ENCODE measurements at places on chromosomes 11 and 22.

DNA sequence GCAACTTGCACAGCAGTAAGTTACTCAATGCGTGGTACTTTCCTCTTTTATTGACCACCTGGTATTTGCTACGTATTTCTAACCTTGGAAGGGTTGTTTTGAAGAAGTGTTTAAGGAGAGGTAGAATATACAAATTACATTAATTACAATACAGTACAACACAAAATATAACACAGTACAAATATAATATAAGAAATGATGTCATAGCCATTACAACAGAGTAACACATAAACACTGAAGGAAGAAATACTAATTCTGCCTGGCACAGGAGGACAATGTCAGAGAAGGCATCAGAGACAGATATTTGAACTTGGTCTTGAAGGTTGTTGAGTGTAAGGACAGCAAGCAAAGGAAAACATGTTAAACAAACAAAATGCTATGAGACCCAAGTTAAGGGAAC is 25.6 kb downstream of the PAK1 start:
- no peak for DNase-seq

GRCh38 chr11:64546600-64546999 is 44.4 kb upstream of the SLC22A12 start:
- DNase-seq = no peak

DNA sequence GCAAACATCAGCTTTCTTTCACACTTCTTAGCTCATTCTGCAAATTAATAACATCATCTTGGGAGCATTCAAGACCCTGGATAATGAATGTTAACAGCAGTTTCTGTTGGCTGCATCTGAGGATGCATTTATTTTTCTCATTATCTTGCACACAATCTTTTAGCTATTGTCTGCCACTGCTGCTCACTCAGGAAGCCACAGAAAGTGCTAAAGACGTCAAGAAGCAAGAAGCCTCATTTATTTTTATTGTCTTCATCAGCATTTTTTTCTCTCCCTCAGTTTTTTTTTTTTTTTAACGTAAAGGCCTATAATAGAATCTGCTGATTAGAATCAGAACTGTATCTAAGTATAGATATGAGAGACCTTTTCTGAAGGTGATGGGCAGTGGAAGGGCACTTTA is 1339.4 kb downstream of the FAM181B start:
- DNase-seq = no peak

DNA sequence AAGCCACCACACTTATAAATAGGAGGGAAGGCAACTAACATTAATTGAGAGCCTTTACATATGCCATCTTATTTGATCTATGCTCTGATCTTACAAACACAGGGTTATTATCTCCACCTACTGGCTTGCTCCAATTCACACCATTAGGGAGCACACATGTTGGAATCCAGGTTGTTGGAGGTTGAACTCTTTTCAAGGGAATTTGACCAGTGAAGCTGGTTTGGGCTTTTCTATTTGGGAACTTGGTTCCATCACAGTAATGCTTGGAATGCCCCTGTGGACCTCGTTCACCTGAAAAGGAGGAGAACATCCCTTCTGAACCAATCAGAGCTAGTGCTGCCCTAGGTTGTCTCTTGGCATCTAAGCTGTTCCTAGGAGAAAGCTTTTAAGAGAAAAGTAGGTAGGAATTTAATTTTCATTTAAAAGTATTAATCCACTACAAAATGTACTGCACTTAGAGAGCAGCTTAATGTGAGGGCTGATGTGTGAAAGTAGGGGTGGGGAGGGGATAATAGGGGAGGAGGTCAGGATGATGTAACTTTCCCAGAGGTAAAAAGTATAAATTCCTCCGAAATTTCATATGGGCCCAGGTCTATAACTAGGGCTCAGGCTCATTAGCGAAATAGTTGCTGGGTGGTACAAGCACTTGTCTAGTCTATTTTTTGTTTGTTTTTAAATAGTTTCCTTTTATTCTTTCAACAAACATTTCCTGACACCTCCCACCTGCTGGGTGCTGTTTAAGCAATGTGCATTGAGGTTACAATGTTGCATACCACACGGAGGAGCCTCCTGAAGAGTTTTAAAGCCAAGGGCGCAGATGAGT is 7.6 kb upstream of the MICAL2 start:
- DNase-seq = no peak

GRCh38 chr22:29811377-29811776 is 26.7 kb downstream of the ASCC2 start:
- peak; percentile 75 for DNase-seq

- no peak for DNase-seq
Measured at GRCh38 chr11:787084-787675, 2.7 kb downstream of the CEND1 start.

- DNase-seq = no peak
Measured at GRCh38 chr11:85385547-85385946, 241.6 kb downstream of the DLG2 start.

DNA sequence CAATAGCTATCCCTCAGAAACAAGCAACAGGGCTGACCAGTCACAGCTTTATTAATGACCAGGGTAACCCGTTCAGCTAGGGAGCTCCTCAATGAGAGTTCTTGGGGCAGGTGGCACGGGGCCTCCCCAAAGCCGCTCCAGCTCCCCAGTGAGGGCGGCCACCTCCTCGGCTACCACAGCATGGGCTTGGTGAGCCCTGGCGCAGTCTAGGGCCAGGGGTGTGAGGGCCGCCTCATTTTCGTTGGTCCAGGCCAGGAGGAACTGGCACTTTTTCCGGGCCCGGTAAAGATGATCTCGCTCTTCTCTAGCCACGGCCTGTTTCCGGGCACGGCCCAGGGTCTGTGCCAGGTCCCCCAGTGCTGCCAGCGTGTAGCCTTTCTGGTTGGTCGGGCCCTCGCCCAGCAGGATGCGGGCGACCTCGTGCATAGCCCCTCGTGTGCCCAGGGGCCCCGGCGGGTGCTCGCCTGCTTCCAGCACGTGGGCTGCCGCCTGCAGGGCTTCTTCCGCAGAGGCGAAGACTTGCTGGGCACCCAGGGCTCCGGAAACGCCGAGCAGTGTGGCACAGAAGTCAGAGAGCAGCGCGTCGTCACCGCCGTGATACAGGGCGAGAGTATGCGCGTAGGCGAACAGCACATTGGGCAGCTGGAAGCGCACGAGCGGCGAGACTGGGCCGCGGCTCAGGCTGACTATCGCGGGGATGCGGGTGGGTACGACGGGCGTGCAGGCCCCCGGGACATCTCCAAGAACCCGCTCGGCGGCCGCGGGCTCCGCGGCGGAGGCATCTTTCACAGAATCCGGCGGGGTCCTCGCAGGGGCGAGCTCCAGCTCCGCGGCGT is 913 bp downstream of the ZNHIT2 start:
- DNase-seq = peak; percentile 79

DNA sequence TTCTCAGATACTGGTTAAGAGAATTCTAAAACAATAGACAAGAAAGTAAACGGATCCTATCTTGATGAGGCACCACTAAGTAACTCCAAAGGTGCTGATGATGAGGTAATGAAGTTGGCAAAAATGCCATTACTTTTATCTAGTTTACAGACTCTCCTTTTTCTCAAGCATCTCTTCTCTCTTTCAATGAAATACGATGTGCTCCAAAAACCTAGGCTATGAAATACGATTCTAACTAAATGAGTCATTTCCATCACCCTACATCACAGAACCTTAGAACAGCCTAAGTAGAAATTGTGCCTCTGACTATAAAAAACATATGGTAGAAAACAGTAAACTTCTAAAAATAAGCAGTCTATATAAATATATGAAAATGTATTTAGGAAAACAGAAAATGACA is 58.9 kb upstream of the ARHGAP32 start:
- no peak for DNase-seq

DNA sequence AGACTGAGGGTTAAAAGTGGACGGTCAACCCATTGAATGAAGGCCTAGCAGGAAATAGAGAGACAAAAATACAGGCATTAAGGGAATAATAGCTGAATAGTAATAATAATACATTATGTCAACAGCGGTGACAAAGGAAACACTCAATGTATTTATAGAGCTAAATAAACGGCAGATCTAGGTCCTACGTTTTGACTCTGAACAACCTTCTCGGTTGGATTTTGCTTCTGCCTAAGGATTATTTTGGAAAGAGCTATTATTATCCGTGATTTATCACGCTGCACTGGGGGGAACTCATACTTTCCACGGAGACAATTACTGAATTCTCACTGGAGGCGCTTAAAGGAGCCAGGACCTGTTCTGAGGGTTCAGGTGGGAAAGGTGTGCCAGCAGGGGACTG is 118.2 kb upstream of the KIRREL3 start:
- DNase-seq = no peak
